ENCODE measurements at places on chromosomes 2 and 18.

DNA sequence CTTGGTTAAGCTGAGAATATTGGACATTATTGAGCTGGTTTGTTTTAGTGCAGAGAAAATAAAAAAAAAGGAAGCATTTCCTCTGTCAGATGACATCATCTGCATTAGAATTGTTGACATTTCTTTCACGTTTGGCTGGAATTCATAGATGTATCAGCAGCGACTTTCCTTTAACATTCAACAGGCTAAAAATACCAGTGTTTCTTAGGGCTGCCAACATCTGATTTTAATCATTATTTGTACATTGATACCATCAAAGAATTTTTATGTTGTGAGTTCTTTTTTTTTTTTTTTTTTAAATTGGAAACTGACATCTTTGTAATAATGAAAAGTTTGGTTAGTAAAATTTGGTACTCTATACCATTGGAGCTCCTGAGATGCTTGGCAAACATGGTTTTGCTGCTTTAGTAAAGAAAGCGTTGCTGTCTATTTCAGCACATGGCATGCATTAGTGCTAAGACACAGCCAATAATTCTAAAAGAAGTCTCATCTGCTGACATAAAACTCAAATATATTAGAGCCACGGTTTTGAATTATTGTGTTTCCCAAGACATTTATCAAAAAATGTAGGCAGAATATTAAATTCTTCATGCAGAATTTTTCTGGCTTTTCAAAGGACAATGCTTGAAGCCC, 33.6 kb downstream of the GTF2A1L start:
- no peak for DNase-seq

DNA sequence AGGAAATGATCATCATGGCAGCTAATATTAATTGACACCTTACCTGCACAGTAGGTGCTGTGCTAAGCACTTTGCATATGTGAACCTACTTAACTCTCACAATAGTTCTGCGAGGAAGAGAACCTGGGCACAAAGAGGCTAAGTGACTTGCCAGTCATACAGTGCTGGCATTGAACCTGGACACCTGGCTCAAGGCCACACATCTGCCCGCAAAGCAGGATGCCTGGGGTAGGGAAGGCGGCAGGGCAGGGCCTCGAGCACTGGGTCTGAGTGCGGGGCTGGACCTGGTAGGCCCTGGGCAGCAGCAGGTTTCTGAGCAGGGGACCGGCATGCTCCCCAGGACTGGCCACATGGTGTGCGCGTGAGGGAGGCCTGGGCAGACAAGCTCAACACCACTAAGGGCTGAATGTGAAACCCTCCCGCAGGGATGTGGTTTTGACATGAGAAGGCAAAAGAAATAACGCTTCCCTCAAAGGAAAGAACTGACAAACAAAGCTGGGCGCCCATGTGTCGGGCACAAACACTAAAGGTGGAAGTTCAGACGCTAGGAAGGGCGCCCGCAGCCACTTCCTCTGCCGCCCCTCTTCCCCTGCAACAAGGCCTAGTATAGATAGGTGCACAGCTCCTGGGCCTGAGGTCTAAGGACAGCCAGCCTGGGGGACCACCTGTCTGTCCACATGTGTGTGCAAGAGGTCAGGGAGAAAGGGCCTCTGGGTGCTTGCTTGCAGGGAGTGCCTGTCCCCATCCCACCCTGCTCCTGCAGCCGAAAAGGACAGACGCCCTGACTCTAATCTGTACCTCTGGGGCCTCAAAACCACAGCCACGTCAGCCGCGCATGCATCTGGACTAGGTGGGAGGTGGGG, 92.5 kb downstream of the ZFP36L2 start:
- DNase-seq: peak; percentile 93

GRCh38 chr2:226325526-226325925, 474.1 kb downstream of the IRS1 start:
- DNase-seq: no peak

DNA sequence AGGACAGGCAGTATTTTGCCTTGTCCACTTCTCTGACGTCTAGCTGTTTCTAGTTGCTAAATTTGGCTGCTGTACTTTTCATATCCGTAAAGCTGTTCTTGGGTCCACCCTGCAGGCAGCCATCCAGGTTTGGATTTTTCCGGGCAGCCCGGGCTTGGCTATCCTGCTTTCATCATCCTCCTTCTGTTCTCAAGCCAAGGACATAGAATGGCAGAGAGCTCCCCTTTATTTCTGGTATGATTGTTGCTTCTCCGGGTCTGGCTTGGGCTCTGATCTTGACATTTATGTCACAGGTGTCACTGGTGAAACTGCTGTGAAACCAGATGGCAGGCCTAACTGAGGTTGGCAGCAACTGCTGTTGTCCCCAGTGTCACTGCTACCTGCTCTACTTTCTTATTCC, 35.5 kb downstream of the SCN2A start:
- DNase-seq: no peak

GRCh38 chr18:63131106-63131958, 188.2 kb downstream of the BCL2 start:
- DNase-seq: peak; percentile 60

DNA sequence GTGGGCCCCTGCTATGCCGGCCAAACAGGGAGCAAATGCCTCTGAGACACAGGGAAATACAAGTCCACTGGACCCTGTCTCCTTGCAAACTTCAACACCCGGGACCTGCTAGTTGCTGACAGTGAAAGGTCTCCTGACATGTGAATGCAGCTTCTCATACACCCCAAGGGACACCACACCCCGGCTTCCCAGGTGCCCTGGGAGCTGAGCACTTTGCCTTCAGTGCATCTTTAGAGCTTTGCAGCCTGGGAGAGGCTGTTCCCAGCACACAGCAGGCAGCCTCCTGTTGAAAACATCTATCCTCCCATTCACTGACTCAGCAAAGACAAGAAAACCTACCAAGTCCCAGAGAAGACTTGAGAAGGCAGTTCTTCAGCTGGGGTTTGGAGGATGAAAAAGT, 143.4 kb downstream of the COL6A3 start:
- no peak for DNase-seq

GRCh38 chr2:239732666-239733010, 292.5 kb downstream of the NDUFA10 start:
- DNase-seq: no peak

DNA sequence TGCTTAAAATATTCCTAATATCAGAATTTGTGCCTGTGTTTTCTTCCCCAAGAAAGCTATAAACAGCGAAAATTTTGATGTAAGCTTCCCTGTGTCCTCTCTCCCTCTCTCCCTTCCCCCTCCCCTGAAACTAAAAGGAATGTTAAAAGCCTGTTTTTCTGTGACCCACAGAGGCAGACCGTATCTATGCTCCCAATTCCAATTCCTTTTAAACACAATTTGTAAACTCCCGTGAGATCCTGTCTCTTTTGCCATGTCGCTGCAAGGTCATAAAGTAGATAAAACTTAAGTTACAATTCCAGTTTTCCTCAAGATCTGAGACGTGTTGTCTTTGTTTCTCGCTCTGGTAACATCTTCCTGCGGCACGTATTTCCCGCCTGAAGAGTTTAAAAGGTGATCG, 23.3 kb downstream of the SKA1 start:
- no peak for DNase-seq

DNA sequence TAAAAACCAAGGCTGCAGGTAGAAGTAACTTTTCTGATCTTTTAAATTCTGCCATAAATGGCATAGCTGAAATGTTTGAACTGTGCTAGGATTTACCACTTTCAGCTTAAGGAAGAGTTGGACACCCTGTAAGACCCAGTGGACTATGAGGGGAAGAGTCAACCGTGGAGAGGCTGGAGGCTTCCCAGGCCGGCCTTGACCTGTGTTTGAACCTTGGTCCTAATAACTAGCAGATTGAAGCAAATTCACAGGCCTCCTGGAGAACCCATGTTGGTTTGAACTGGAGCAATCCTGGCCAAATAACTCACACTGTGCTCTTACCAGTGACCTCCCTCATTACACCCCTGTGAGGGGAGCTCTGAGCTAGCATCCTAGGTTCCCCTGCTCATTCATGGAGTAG, 87.2 kb upstream of the ALPP start:
- DNase-seq: no peak

GRCh38 chr2:112730216-112730615, 9.4 kb downstream of the NT5DC4 start:
- DNase-seq: no peak

DNA sequence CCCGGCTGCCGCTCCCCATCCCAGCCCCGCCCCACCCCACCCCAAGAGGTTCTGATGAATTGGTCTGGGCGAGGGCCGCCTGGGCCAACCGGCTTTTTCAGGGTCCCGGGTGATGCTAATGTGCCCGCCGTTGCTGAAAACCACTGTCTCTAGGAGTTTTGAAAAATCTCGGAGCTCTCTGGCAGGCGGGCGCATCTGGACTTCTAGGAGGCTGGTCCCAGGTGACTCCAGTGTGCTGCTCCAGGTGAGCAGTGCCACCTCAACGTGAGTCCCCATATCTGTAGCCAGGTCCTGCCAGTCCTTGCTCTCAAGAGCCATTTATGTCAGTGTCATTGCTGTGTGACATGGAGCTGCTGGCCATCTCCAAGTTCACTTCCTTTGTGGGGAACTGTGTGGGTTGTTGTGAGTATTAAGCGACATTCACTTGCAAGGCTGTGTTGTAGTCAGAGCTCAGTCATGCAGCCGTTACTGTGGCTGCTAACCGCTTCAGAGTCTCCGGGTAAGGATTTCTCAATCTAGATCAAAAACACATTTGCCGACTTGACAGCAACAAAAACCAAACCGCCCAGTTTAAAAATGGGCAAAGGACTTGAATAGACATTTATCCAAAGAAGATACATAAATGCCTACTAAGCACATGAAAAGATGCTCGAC, at the start of gene RFX8:
Gene RFX8, minus strand, starts transcription at position 382 of the 654 bp plus-strand sequence. CDS start 8,264 bp downstream, outside the sequence.
- DNase-seq: peak; percentile 44

- DNase-seq: no peak
Observed at GRCh38 chr18:36814994-36815393, 13.8 kb downstream of the TPGS2 start.

DNA sequence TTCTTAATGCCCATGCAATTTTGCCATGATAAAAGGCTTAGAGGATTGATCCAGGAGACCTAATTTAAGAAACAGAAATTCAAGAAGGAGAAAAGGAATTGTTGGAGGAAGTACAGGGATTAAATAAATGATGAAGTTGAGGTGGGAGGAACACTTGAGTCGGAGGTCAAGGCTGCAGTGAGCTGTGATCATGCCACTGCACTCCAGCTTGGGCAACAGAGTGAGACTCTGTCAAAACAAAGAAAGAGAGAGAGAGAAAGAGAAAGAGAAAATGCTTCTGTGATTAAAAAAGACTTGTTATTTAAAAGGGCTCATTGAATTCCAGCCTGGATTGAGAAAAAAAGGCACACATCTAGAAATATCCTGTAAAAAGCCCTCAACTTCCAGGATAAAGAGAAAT, 123.2 kb downstream of the B3GNT2 start:
- no peak for DNase-seq

DNA sequence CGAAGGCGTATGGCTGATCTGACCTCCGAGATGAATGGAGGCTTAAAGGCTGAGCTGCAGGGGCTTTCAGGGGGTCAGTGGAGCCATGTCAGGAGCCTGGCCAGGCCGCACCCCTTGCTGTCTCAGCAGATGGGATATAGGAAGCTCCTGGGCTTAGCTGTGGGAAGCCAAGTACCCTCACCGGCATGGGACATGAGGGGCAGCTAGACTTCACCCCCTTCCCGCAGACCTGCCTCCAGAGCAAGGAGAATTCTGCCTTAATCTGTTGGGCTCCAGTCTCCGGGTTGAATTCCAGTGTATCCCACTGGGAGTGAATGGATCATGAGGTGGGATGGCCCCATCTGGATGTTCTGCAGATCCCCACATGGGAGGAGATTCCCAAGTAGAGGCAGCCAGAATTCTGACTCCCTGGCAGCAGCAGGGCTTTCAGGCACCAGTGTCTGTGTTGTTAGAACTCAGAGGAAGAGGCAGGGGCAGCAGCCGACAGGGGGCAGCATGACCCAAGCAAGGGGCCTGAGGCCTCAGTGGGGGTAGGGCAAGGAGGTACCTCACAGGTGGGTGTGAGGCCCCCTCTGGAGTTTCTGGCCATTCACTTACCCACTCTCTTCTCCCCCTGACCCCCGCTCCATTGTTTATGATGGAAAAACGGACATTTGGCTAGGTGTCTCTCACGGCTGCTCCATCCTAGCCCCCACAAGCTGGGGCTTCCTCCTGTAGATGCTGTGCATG, 19.1 kb downstream of the CAPG start:
- DNase-seq: peak; percentile 58

DNA sequence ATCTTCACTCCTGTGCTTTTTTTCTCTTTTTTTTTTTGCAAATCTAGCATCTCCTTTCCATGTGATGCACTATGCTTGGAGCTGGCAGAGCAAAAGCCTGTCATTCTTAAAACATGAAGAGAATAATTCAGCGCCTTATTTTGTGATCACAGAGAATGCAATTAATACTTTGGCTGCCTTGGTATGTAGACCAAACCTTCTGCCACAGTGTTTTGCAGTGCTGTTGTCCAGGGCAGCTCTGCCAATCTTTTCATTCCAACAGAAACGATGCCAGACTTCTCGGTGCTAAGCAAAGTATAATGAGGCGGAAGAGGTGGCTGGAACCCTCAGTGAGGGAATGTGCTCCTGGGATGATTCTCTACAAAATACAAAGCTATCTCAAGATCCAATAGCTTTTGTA, 25.6 kb downstream of the BCL2 start:
- DNase-seq: no peak

DNA sequence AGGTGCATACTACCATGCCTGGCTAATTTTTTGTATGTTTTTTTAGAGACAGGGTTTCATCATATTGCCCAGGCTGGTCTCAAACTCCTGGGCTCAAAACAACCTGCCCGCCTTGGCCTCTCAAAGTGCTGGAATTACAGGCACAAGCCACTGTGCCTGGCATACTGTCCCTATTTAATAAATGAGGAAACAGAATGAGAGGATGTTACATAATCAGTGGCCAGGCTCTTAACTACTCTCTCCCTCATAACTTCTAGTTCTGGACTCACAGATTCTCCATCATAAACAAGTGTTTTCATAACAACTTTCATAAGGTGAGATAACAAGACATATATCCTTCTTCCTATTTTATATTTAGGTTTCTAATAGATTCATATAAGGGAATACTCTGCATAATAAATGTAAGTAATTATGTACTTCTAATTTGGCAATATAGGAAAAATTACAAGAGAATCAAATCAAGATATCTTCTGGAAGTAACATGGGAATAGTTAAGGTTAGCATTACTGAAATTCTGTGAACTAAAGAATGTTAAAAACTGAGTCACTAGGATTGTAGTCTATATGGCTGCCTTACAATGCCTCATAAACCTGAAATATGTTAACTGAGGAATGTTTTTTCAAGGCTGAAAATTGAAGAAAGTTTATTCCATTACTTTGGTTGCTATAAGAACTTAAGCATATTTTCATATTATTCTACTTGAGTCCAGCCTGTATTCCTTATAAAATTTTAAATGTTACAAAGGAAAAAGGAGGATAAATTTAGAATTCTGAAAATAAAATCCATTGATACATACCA, 71.3 kb downstream of the SLC25A12 start:
- no peak for DNase-seq

GRCh38 chr2:31139671-31140070, 1.4 kb upstream of the GALNT14 start:
- no peak for DNase-seq

DNA sequence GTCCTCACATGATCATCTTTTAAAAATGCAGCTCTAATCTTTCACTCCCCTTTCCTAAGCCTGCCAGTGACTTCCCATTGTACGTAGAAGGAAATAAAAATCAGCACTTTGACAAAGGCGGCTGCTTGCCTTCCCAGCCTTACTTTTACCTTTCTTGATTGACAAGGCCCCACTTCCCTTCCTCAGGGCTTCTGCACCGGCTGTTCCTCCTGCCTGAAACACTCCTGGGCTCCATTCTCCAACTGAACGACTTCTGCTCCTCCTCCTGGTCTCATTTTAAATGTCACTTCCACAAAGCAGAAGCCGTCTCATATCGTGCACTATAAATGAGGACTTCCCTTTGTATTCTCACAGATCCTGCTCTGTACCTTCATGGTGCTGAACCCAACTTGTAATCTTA, 56.1 kb downstream of the OSBPL6 start:
- no peak for DNase-seq

Data from central memory CD4-positive, alpha-beta T cell (primary cell).